Type B pancreatic cell (in vitro differentiated cells): ENCODE measurements at places on chromosomes 5 and 9. TPM values are rescaled to one million over a fixed set of nuclear protein-coding genes. Genes with fewer than 3 reads are reported as not detected.
A peak's percentile ranks its signal among the peaks of the same experiment; 100 is the strongest.

DNA sequence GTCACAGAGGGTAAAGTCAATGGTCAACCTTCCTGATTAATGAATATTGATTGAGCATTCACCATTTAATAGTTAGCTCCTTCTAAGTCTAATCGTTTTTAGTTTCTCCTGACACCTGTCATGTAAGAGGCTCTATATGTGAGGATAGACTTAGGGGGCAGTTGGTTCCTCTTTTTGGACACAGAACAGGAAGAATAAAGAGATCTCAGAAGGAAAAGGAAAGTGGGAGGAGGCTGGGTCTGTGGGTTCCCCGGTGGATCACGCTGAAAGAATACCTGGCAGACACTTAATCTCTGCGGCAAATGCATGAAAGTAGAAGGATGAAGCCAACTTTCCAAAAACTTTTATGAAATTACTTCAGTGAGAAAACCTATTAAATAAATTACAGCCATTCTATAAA lies 98.4 kb downstream of the PDE4D start:
- DNase-seq: no peak

The PFN3 gene
- total RNA-seq: not detected in 2 replicates

- DNase-seq: no peak
Observed at GRCh38 chr5:15518786-15519185, 18.8 kb downstream of the FBXL7 start.

The OR2Y1 gene
- not detected in 2 replicates for total RNA-seq

DNA sequence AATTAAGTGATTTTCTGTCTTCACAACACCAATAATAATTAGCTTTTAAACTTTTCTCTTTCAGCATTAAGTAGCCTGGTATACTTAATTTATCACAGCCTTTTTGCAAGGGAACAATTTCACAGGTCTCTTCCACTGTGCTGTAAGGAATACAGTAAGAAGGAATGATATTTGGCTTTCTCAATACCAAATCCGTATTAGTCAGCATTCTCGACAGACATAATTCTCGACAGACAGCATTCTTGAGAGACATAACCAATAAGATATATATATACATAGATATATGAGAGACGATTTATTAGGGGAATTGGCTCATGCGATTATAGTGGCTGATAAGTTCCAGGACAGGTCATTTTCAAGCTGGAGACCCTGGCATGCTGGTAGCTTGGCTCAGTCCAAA lies 18.0 kb downstream of the PRKAA1 start:
- no peak for DNase-seq

GRCh38 chr5:31702712-31703111 lies 63.8 kb downstream of the PDZD2 start:
- no peak for DNase-seq

The TRIM7 gene
- total RNA-seq: 0.58 and 0.76 TPM in 2 replicates

The PCDHA5 gene
- 0.97 and 2.1 TPM in 2 replicates for total RNA-seq

GRCh38 chr5:119022017-119022745 lies 33.8 kb upstream of the DTWD2 start:
- DNase-seq: no peak

GRCh38 chr9:88680505-88681160 lies 145.7 kb downstream of the NXNL2 start:
- DNase-seq: no peak

The SEMA6A gene
- 74.0 and 84.2 TPM in 2 replicates for total RNA-seq

The C8G gene
- 2.8 and 4.1 TPM in 2 replicates for total RNA-seq

The CDC14B gene
- total RNA-seq: 24.8 and 25.5 TPM in 2 replicates

The PRR16 gene
- total RNA-seq: 2.1 TPM in 2 replicates

- no peak for DNase-seq
Observed at GRCh38 chr9:27433631-27434325, 90.3 kb upstream of the IFNK start.

DNA sequence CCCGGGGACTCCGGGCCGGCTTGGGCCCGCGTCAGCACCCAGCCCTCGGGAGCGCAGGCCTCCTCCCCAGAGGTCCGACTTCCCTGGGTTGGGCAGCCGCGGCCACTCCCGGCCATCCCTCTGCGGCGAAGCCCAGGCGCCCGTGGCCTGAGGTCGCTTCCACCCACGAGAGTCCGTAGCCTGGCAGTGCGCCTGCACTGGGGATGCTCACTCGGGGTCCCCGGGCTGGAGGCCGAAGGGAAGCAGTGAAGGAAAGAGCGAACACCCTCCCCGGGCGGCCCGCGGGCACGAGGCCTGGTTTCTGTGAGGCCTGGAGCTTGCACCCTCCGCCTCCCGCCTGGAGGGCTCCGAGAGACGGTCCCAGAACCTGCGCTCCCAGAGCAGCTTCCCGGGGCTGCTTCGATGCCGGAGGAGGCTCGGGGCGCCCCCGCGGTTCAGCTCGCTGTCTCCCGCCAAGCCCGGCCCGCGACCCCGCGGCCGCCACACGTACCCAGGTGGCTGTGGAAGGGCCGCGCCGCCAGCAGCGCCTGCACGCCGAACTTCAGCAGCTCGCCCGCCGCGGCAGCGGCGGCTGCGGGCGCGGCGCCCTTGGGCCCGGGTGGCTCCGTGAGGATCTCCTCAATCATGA lies 607 bp downstream of the BARX1 start:
- DNase-seq: no peak

The PPP6C gene
- 30.2 and 35.2 TPM in 2 replicates for total RNA-seq

- DNase-seq: no peak
Observed at GRCh38 chr5:137496919-137497318, 2.2 kb downstream of the SPOCK1 start.

The AFAP1L1 gene
- 6.4 and 12.1 TPM in 2 replicates for total RNA-seq

The RNF208 gene
- total RNA-seq: 12.1 and 15.7 TPM in 2 replicates

The PRSS3 gene
- 0.86 TPM in 1 of 2 replicates, not detected in the other for total RNA-seq

- DNase-seq: no peak
Observed at GRCh38 chr5:62385816-62386400, 17.8 kb downstream of the DIMT1 start.

The PPIC gene
- 23.4 and 57.7 TPM in 2 replicates for total RNA-seq

DNA sequence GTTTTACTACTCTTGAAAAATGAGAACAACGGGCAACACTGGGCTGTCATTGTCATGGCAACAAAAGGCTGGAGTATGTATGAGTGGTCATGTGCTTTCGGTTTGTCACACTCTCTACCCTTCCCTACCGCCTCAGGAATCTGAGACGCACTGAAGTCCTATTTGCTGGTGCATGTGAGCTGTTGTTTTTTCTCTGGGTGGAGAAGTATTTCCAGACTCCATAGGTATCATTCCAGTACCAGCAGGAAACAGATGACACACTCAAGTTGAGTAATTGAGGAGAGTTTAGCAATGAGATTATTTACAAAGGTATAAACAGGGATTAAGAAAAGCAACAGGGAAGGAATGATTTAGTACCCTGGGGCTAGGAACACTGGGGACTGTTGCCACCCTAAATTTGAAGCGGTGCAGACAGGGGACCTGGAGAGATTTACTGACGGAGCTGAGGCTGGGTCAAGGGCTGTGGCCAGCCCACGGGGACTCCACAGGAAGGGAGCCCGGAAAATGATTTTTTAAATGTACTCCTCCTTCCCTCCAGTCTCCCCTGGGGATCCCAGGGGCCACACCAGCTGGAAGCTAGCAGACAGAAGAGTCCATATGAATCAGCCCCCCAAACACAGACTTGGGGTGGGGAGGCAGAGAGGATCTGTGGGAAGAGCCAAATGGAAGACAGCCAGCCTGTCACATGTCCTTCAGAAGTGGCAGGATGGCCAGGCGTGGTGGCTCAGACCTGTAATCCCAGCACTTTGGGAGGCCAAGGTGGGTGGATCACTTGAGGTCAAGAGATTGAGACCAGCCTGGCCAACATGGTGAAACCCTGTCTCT lies 13.2 kb upstream of the ZBTB43 start:
- peak; percentile 37 for DNase-seq

DNA sequence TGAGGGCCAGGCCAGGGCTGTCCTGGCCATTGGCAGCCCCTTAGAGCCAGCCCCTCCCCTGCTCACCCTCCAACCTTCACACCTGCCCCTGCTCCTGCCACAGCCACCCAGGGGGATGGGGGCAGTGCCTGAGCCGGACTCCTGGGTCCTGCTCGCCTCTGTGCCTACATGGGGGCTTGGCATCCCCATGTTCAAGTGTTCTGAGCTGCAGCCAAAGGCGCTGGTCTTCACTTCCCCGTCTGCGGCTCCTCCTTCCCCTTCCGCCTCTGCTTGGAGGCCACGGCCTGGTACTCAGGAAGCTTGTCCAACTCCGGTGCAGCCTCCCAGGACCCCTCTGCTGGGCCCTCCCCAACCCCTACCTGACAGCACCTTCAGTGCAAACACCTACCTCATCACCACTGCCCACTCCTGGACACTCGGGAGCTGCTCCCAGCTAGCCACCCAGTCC lies 2.3 kb upstream of the DNLZ start:
- no peak for DNase-seq

DNA sequence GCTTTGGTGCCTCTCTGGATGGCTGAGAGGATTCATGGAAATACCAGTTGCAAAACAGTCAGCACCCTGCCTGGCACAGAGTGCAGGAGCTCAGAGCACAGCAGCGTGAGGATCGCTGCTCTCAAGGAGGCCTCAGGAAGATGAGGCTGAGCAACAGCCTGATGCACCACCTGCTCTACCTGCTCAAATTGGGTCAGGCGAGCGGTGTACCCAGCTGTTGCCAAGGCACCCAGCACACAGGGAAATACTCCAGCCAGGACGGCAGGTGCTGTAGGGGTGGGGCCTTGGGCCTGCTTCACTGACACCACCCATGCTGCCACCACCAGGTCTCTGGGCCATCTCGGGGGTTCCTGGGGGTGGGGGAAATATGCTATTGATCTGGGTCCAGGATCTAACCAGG lies 4.3 kb downstream of the EEIG1 start:
- no peak for DNase-seq

- no peak for DNase-seq
Observed at GRCh38 chr5:58505971-58506640, 14.9 kb downstream of the GAPT start.

The PRKACG gene
- total RNA-seq: not detected in 2 replicates

- no peak for DNase-seq
Observed at GRCh38 chr5:7271435-7272084, 124.4 kb upstream of the ADCY2 start.

- no peak for DNase-seq
Observed at GRCh38 chr5:153700940-153701339, 210.5 kb downstream of the GRIA1 start.

The FGF1 gene
- 0.12 and 2.7 TPM in 2 replicates for total RNA-seq

The PAEP gene
- not detected in 2 replicates for total RNA-seq

DNA sequence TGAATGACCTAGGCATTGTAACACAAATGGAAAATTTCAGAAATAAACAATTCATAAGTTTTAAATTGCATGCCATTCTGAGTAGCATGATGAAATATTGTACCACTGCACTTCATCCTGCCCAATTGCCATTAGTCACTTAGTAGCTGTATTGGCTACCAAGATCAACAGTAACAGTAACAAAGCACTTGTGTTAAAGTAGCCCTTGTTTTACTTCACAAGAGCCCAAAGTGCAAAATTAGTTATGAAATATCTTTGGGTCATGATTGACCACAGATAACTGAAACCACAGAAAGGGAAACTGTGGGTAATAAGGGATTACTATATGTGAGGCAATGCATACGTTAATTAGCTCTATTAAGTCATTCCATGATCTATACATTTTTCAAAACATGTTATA lies 33.3 kb upstream of the RORB start:
- no peak for DNase-seq

The NCS1 gene
- total RNA-seq: 22.2 and 32.8 TPM in 2 replicates

The ITK gene
- total RNA-seq: not detected in 2 replicates

The PCDHB12 gene
- total RNA-seq: 1.4 and 2.3 TPM in 2 replicates

The SPINK7 gene
- not detected in 2 replicates for total RNA-seq

DNA sequence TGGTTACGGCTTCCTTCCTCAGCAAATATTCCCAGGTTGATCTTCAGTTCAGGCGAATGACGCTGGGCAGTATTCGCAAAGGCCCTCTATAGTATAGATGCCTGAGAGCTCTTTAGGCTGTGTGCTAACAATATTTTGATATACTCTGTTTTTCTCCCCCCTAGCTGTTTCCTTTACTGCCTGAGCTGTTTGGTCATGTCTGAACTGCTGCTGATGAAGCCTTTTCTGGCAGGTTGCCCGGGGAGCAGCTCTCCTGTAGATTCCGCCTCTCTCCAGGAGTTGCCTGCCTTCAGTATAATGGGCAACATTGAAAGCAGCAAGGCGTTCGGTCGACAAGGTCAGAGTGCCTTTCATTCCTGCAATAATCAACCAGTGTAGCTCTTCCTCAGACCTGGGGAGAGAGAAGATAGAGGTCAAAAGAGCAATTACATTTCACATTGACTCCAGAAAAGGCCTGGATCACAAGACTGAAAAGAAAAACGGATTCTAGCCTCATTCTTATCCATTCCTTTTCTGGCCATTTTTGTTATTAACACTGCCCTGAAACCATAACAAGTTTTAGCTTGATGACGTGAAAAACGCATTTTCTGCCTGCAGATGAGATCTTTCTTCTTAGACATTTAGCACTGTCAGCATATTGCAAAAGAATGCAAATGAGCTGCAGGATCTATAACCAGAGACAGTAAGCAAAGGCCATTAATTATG lies 60.1 kb upstream of the ZNF608 start:
- peak; percentile 84 for DNase-seq

- no peak for DNase-seq
Observed at GRCh38 chr5:127431977-127432585, 85.4 kb upstream of the PRRC1 start.

The ANKRD34B gene
- total RNA-seq: 0.07 and 0.19 TPM in 2 replicates

DNA sequence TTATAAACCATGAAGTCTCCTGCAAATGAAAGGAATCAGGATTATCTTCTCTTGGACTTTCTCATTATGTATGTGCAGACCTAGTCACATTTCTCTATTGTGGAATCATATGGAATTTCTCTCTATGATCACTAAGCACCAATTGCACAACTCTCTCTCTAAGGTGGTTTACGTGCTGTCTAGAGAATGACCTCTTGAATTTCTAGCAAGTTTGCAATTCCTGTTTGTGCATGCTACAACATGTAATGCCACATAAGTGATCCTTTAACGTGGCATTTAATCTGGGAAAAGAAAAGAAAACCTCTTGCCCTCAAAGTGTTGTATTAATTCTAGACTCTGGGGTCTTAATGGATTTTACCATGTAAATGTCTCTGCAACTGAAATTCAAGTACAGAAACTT lies 5.0 kb upstream of the PPP2R2B start:
- DNase-seq: no peak

- no peak for DNase-seq
Observed at GRCh38 chr5:42591015-42591414, 165.6 kb upstream of the CCDC152 start.

GRCh38 chr9:133140174-133140505 lies 19.1 kb upstream of the RALGDS start:
- DNase-seq: no peak

DNA sequence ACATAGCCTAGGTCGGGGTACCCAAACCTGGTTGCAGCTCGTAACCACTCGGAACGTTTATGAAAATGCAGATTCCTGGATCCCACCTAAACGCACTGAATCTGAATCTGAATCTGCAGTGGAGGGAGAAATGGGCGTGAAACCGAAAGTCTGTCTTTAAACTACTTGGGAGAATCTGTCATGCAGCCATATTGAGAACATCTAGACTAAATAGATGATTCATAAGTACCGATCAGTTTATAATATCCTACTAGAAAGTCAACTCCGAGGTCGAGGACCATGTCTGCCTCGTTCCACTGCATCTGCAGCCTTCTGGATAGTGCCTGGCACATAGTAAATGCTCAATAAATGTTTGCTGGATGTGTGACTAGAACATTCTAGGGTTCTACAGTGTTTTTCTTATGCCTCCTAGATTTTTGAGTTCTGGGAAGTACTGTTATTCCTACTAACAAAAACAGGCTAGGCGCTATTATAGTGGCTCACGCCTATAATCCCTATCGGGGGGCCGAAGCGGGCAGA lies 632 bp downstream of the COQ4 start:
- DNase-seq: no peak

- peak; percentile 42 for DNase-seq
Observed at GRCh38 chr5:431711-432050, 11.3 kb upstream of the EXOC3 start.

The EQTN gene
- total RNA-seq: 1.1 TPM in 1 of 2 replicates, not detected in the other
